ENCODE measurements at places on chromosomes 4 and X. TPM values are rescaled to one million over a fixed set of nuclear protein-coding genes. Genes with fewer than 3 reads are reported as not detected.
A peak's percentile ranks its signal among the peaks of the same experiment; 100 is the strongest.

- H3K4me3 ChIP-seq, result no peak overlapping the region
- no peaks in the 10 kb centered on the region for H3K36me3 ChIP-seq
- DNase-seq, result no peak
- H3K4me1 ChIP-seq, result peaks cover 20% of the 10 kb centered on the region
- no peaks in the 10 kb centered on the region for H3K27me3 ChIP-seq
Observed at GRCh38 chr4:61254406-61254805, 54.3 kb downstream of the ADGRL3 start.

DNA sequence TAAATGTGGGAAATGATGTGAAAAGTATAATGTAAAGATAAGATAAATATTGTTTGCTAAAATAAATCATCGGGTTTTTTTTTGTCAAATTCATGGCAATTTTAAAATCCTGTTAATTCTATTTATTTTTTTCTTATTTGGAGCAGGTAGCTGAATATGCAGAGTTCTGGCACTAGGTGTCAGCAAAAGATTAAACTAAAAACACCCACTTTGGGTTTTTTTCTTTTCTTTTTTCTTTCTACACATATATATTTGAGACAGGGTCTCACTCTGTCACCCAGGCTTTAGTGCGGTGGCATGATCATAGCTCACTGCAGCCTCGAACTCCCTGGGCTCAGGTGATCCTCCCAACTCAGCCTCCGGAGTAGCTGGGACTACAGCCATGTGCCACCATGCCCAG, 6.9 kb upstream of the RAP2C start:
- no peak for DNase-seq
- H3K27me3 ChIP-seq, result no peaks in the 10 kb centered on the region

- H3K36me3 ChIP-seq, result no peaks in the 10 kb centered on the region
- H3K4me3 ChIP-seq, result no peak overlapping the region
- no peak overlapping the region for H3K27ac ChIP-seq
- peaks cover 12% of the 10 kb centered on the region for H3K4me1 ChIP-seq
- H3K27me3 ChIP-seq, result no peaks in the 10 kb centered on the region
- DNase-seq, result no peak
Observed at GRCh38 chrX:5976332-5976731, 252.3 kb downstream of the NLGN4X start.

DNA sequence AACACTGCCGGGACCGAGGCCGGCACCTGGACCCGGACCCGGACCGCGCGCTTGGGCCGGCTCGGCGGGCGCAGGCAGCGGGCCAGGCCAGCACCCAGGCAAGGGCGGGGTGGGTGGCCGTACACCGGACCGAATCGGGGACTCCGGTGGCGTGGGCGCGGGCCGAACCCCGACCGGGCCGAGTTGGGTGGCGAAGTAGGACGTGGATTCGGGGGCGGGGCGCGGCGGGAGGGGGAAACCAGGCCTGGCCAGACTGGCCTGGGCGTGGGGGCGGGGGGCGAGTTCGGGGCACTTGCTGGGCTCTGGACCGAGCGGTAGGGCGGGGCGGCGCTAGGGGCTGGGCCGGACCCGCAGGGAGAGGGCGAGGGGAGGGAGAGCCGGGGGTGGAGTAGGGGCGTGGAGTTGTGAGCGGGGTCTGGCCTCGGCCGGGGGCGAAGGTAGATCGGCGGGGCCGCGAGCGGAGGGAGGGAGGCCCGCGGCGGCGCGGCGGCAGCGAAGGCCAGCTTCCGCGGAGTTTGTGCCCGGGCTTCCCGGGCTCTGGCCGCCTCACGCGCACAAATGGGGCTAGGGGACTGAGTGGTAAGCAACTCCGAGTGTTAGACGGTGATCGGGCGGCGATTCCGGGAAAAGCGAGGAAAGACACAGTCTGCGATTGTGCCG, 1.8 kb upstream of the BCORL1 start:
- H3K27me3 ChIP-seq, result no peaks in the 10 kb centered on the region
- DNase-seq, result peak; percentile 49
- H3K36me3 ChIP-seq, result no peaks in the 10 kb centered on the region
- H3K27ac ChIP-seq, result peak overlapping the region; percentile 25
- no peak overlapping the region for H3K4me3 ChIP-seq

- no peaks in the 10 kb centered on the region for H3K27me3 ChIP-seq
- no peak overlapping the region for H3K27ac ChIP-seq
- no peaks in the 10 kb centered on the region for H3K4me1 ChIP-seq
- no peak for DNase-seq
- H3K4me3 ChIP-seq, result no peak overlapping the region
Observed at GRCh38 chr4:103895876-103896465, 176.2 kb upstream of the TACR3 start.

GRCh38 chr4:96003951-96004740, 164.3 kb downstream of the PDHA2 start:
- H3K36me3 ChIP-seq, result no peaks in the 10 kb centered on the region
- DNase-seq, result no peak
- H3K27ac ChIP-seq, result peak overlapping the region; percentile 0
- no peaks in the 10 kb centered on the region for H3K27me3 ChIP-seq
- no peak overlapping the region for H3K4me3 ChIP-seq

- H3K4me1 ChIP-seq, result peaks cover 11% of the 10 kb centered on the region
- H3K27me3 ChIP-seq, result no peaks in the 10 kb centered on the region
- H3K27ac ChIP-seq, result peak overlapping the region; percentile 49
- no peaks in the 10 kb centered on the region for H3K36me3 ChIP-seq
Observed at GRCh38 chr4:148651991-148652390, 209.8 kb upstream of the NR3C2 start.

- no peaks in the 10 kb centered on the region for H3K36me3 ChIP-seq
- no peak for DNase-seq
- H3K27ac ChIP-seq, result no peak overlapping the region
- H3K27me3 ChIP-seq, result peaks cover 11% of the 10 kb centered on the region
- no peaks in the 10 kb centered on the region for H3K4me1 ChIP-seq
Observed at GRCh38 chrX:48789366-48790220, 3.2 kb downstream of the GATA1 start.

GRCh38 chr4:110108960-110109359, 89.5 kb downstream of the ELOVL6 start:
- H3K4me3 ChIP-seq, result no peak overlapping the region
- H3K27me3 ChIP-seq, result no peaks in the 10 kb centered on the region
- no peak for DNase-seq
- peaks cover 35% of the 10 kb centered on the region for H3K4me1 ChIP-seq
- no peaks in the 10 kb centered on the region for H3K36me3 ChIP-seq

DNA sequence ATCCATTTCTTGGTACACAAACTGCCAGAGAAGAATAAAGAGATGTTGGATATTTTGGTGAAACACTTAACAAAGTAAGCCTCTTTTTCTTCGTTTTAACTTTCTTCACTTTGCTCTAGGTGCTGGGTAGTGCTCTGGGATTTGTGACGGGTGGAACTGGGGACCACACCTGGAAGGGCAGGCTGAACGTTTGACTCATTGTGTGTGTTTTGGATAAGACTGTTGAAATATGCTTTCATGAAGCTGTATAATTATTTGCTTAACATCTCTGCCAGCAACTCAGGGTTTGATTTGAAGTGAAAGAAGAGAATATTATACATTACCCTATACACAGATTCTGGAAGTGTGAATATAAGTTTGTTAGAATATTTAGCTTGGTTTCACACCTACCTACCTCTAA, 233.2 kb downstream of the ARHGAP10 start:
- H3K27ac ChIP-seq, result no peak overlapping the region
- DNase-seq, result no peak
- H3K27me3 ChIP-seq, result no peaks in the 10 kb centered on the region
- H3K4me1 ChIP-seq, result peaks cover 34% of the 10 kb centered on the region
- H3K36me3 ChIP-seq, result peaks cover 10% of the 10 kb centered on the region
- no peak overlapping the region for H3K4me3 ChIP-seq

DNA sequence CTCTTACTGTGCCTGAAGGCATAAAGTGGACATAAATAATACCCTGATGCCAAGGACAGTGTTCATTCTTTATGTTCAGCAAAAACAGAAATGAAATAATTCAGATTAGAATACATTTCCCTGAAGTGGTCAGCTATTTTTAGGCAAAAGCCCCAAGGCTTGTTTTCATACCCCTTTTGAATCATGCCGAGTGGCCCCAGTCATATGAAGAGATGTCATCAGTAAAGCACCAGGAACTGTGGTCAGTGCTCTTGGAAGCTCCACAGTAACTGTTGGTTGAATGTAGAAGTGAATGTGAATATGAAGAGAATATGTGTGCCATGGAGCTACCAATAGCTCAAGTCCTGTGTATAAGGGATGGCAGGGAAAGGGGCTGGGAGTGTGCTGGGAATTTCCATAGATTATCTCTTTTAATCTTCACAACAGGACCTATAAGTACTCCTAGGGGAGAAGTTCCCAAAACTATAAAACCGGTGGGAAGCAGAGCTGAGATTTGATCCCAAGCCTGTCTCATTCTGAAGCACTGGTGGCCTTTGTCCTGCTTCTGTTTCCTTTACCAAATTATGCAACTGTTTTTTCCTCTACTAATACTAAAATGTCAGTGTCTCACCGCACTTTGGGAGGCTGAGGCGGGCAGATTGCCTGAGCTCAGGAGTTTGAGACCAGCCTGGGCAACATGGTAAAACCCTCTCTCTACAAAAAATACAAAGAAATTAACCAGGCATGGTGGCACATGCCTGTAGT, 52.6 kb downstream of the FNIP2 start:
- H3K36me3 ChIP-seq, result no peaks in the 10 kb centered on the region
- peaks cover 59% of the 10 kb centered on the region for H3K4me1 ChIP-seq
- no peak overlapping the region for H3K4me3 ChIP-seq
- no peak for DNase-seq

DNA sequence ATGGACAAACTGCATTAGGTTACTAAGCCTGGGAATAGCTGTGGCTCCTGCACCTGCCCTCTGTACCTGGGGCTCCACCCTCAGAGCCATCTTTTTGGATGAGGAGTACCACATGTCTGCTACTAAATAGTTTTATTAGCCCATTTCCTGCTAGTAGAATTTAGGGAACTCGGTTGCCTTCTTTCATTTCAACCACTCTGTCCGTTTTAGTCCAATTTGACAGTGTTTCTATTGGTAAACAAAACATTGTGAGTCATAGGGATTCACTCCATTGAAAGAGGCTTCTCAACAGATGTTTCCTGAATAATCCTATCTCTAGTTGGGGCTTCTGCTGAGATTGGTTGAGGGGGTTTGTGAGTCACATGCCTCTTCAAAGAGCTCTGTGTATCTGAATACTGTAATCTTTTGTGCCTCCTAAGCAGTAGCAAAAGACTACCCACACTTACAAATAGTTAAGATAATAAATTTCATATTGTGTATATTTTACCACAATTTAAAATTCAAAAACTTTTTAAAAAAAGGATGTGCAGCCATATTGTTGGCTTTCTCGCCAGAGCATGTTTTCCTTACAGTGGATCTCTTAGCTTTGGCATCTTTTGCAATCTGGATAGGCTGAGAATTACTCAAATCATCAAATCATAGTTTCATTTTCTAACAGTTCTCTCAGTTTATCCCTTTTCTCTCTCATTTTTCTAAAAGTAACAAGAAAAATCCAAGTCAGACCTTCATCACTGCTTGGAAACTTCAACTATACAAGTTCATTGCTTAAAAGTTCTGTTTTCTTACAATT, 9.9 kb downstream of the FAM200B start:
- DNase-seq, result no peak
- H3K4me1 ChIP-seq, result peaks cover 17% of the 10 kb centered on the region
- peaks cover 21% of the 10 kb centered on the region for H3K36me3 ChIP-seq
- H3K27ac ChIP-seq, result peak overlapping the region; percentile 94
- H3K27me3 ChIP-seq, result no peaks in the 10 kb centered on the region

GRCh38 chr4:924107-925096, 7.7 kb downstream of the GAK start:
- peaks cover 8% of the 10 kb centered on the region for H3K36me3 ChIP-seq
- no peaks in the 10 kb centered on the region for H3K27me3 ChIP-seq
- no peak overlapping the region for H3K4me3 ChIP-seq
- peaks cover 8% of the 10 kb centered on the region for H3K4me1 ChIP-seq
- peak overlapping the region; percentile 36 for H3K27ac ChIP-seq

DNA sequence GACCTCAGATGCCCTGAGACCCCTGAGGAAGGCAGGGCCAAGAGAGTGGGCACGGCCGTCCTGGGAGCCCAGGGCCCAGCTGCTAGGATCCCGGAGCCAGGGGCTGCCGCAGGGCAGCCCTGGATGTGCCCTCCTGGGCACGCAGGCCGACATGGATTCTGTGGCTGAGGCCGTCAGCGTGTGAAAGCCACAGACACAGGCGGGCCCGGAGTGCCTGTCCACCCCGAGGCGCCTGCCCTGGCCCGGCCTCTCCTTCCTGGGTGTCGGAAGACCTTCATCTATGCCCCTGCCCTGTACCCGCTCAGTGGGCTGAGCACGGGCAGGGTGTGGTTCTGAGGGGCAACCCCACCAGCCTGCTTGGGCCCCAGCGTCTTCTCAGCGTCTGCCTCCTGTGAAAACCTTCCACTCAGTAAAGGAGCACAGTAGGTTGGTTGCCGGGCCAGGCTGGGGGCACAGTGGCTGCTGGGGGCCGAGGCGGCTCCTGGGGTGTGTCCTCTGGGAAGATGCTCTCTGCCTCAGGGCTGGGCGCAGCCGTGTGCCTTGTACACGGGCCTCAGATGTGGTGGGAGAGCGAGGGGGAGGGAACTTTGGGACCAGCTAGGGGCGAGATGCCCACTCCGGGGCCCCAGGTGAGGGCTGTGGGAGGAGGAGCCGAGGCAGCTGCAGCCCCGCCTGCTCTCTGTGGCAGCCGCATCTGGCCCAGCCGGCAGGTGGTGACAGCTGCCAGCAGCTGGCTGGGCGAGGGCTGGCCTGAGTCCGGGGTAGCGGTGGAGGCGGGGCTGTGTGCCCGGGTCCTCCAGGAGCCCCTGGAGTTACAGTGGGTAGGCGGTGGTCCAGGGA, 20.8 kb downstream of the FGFRL1 start:
- H3K27me3 ChIP-seq, result no peaks in the 10 kb centered on the region
- DNase-seq, result no peak
- H3K4me3 ChIP-seq, result no peak overlapping the region
- no peaks in the 10 kb centered on the region for H3K36me3 ChIP-seq
- H3K27ac ChIP-seq, result no peak overlapping the region
- H3K4me1 ChIP-seq, result no peaks in the 10 kb centered on the region

DNA sequence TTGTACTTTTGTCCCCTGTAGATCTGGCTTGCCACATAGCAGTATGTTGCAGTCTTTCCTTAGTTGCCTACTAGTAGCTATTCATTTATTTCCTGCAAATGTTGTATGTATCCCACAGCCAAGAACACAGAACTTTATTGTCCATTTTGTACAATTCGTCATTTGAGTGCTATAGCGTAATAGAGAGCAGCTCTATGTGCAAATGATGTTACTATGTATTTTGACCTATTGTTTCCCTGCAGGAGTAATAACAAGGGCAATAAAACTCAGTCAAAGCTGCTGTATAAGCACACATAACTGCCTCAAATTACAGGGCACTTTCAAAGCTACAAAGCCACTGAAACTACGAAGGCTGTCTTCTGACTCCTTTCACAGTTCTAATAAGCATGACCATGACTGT, 48.1 kb downstream of the NRK start:
- no peak overlapping the region for H3K27ac ChIP-seq
- H3K36me3 ChIP-seq, result no peaks in the 10 kb centered on the region

TAF9B gene
- 14.6 TPM for total RNA-seq

STAP1 gene
- total RNA-seq, result not detected

LAMTOR3 gene
- total RNA-seq, result 42.4 TPM

SLC10A4 gene
- 10.1 TPM for total RNA-seq

CFAP47 gene
- total RNA-seq, result 0.34 TPM

CDS1 gene
- 18.7 TPM for total RNA-seq

HOPX gene
- total RNA-seq, result 3.1 TPM

PDGFRA gene
- 100 TPM for total RNA-seq

SMIM43 gene
- not detected for total RNA-seq

DDIT4L gene
- 6.9 TPM for total RNA-seq

TCEAL6 gene
- not detected for total RNA-seq

ADRA2C gene
- total RNA-seq, result 1.9 TPM
